ENCODE measurements at places on chromosomes 3 and 15. TPM values are rescaled to one million over a fixed set of nuclear protein-coding genes. Genes with fewer than 3 reads are reported as not detected.

DNA sequence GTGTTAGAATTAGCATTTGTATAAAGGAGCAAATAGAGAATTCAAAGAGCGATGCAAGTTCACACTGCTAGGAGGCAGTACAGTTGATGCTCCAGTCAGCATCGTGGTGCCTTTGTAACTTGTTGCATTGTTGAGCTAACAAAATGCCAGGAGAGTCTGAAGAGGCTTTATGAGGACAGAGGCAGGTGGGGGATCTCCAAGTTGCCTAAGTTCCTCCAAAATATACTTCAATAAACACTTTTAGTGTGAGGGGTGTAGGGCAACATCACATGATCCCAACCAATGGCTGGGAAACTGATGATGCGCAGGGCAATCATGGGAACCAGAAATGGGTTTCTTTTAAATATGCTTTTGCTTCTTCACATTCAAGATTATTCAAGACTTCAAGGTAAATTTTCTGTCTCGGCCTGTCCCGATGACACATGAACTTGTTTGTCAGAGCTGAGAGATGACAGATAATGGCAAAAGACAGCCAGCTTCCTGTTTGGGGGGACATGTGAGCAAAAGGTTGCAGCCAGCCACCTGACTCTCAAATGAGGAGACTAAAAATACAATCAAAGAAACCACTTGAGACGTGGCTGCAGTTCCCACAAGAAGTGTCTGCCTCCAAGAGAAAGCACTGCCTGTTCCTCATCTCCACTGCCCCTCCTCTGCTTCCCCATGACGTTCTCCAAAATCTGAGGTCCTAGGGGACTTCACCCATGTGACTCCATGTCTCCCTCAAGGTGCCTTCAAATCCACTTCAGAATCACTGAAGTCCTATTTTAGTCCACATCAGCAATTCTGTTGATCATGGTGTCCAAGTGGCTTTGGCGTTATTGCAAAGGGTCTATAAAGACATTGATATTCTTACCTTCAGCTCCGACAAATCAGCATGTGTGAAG is 39.3 kb downstream of the KLHL6 start:
- DNase-seq = no peak

- DNase-seq = no peak
Observed at GRCh38 chr15:87343966-87344365, 912.6 kb downstream of the NTRK3 start.

ANKRD34C gene
- total RNA-seq = under 0.01 TPM

C2CD4A gene
- total RNA-seq = 2.1 TPM

DNA sequence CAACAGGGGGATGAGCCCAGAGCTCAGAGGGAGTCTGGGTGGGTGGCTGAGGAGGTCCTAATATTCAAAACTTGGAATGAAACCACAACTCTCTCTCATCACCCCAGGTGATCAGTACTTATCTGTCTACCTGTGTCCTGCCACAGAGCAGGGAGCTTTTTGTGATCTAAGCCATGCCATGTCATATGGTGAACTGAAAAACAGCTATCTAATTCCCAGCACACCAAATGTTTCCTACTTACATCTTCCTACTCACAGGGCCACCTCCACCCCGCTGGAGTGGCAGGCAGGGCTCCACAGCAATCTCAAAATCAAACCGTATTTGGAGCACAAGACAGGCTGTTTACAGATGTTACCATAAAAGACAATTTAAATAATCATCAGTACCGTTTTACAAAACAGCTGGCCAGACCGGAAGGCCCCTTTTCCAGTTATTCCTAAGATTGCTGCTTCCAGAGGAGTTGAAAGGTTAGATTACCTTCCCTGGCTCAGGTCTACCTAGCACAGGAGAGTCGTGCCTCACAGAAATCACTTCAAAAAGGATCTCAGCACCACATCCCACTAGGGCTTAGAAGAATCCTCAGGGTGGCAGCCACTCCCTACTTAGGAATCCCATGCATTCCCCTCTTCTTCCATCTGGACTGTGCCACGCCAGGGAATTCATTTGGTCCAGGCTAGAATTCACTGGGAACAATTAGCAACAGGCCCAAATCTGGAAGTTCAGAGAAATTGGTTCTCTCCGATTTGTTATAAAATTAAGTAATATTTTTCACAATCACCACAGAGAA is 226.6 kb upstream of the IL12A start:
- DNase-seq = no peak

SCAMP5 gene
- total RNA-seq = 21.1 TPM
